ENCODE measurements at places on chromosomes 4 and X. TPM values are rescaled to one million over a fixed set of nuclear protein-coding genes. Genes with fewer than 3 reads are reported as not detected.

- no peak for DNase-seq
These were observed 823 bp upstream of the MAN2B2 start for GRCh38 chr4:6573986-6574746.

- DNase-seq: no peak
These were observed 12.1 kb downstream of the PCGF3 start for GRCh38 chr4:717601-718320.

Gene SPON2
- total RNA-seq: 25.1 TPM

- DNase-seq: no peak
These were observed 62.7 kb downstream of the MAML3 start for GRCh38 chr4:140091305-140091704.

DNA sequence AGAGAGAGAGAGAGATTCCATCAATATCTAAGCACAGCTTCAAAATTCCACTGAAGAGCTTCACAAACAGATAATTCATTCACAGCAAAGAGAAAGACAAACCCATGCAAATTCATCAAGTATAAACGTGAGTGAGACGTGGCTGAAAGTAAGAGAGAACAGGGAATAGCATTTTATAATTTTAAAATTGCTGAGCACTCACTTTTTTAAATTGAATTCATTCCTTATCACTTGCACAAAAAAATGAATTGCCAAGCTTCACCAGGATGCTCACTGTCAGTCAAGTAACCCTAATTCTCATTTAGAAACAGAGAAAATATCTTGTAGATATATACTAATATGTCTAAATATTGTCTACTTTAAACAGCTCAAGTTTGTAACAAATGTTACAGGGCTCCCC lies 40.5 kb downstream of the BMP3 start:
- DNase-seq: no peak

GRCh38 chr4:175531405-175532091 lies 280.5 kb downstream of the GPM6A start:
- DNase-seq: no peak

DNA sequence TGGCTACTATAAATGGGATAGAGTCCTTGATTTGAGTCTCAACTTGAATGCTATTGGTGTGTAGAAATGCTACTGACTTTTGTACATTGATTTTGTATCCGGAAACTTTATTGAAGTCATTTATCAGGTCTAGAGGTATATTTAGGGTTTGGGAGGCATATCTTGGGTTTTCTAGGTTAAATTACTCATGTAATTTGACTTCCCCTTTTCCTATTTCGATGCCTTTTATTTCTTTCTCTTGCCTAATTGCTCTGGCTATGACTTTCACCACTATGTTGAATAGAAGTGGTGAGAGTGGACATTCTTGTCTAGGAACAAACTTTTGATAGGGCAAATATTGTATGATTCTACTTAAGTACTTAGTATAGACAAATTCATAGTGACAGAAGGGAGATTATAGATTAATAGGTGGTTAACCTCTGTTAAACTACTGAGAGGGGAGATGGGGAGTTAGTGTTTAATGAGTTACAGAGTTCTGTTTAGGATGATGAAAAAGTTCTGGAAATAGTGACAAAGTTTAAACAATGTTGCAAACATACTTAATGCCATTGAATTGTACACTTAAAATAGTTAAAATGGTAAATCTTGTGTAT lies 22.8 kb upstream of the HSPA4L start:
- DNase-seq: no peak

- DNase-seq: no peak
These were observed 59.0 kb upstream of the SOX3 start for GRCh38 chrX:140563893-140564292.

Gene ASMT
- 1.8 TPM for total RNA-seq

- DNase-seq: no peak
These were observed 26.9 kb downstream of the AFF1 start for GRCh38 chr4:86961605-86962295.

GRCh38 chrX:135429429-135429828 lies 7.7 kb downstream of the SMIM10L2A start:
- DNase-seq: no peak

DNA sequence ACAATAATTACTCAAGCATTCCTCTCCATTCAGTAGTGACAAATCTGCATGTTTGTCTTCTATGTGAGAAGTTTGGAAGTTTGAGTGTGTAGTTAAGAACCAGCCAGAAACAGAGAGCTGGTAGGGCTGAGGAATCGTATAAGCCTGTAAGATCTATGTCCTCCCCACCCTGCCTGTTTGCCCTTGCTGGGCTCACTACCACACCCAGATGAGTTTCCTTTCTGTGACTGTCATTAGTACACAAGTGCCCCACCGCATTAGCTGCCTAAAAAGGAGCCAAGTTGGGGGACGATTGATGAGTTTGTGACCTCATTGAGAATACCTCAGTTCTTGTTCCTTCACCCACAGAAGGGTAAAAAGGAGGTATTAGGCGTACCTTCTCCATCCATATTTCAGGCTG lies 28.3 kb downstream of the DOCK11 start:
- DNase-seq: peak; percentile 79

- no peak for DNase-seq
These were observed 62.7 kb downstream of the TBC1D14 start for GRCh38 chr4:6972375-6972650.

Gene APOOL
- 3.8 TPM for total RNA-seq

Gene JAKMIP1
- 2.3 TPM for total RNA-seq

DNA sequence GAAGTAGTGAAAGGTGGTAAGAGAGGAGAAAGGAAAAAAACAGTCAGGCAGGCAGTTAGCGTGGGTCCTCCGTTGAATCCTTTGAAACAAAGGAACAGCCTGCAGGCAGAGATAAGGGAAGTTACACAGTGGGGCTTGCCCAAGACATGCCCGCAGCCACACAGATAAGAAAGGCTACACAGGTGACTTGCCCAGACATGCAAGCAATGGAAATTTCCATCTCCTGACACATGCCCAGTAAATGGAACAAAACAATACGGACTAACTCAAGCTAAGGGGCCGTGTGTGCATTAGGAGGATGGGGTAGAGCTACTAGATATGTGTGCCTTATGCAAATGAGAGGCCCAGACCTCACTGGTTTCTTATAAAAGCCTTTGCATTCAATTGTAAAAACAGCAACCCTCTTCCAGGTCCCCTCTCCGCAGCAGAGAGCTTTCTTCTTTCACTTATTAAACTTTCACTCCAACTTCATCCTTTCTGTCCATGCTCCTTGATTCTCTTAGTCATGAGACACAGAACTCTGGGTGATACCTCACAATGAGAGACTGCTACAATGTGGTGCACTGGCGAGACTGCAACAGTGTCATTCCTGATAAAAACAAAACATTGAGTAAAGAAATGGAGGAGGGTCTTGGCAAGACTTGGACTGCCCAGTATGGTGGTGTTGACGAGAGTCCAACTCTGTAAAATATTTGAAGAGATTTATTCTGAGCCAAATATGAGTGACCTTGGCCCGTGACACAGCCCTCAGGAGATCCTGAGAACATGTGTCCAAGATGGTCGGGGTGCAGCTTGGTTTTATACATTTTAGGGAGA lies 997.4 kb upstream of the PRKX start:
- no peak for DNase-seq
